ENCODE measurements at places on chromosomes 1 and 21.

- no peak for DNase-seq
Measured at GRCh38 chr1:178947677-178947981, 76.8 kb upstream of the ANGPTL1 start.

DNA sequence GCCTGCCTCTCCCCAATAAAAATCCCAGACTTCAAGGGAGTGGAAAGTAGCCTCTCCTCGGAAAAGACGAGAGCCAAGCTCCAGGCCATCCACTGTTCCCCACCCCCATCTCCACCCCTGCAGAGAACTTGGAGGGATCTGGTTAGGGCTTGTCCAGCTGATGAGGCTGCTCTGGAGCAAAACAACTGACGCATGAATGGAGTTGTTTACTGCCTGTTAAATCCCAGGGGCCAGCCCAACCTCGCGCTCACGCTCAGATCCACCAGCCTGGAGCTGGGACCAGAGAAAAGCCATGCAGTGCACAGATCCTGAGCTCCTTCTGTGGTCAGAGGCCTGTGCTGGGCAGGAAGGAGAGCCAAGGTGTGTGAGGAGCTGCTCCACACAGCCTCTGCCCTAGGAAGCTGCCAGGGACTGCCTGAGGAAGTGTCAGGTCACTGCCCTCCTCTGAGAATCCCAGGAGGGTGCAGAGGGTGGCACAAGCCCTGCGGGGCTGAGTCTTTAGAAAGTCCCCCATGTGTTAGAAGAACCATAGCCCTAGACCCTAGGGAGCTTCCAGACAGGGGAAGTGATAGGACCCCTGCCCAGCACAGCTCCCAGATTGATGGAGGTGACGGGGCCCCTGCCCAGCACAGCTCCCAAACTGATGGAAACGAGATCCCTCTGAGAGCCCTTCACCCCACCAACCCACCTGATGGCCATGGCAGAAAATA is 109.0 kb upstream of the IPO9 start:
- no peak for DNase-seq

DNA sequence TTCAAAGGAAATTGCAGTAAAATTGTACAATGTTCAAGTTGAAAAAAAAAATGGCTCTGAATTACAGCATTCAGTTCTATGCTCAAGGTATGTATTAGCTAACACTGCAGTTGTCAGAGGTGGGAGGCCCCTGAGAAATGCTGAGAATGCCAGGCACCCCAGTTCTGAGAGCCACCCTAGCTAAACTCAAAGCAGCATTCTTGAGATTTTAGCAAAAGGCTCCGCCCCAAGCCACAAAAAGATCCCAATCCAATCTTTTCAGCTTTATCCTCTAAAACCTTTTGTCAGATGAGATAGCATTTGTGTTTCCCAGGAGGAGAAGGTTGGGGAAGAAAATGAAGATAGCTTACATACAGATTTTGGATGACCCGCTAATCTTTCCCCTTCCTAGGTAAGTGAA is 68.8 kb downstream of the SMYD2 start:
- DNase-seq: no peak

DNA sequence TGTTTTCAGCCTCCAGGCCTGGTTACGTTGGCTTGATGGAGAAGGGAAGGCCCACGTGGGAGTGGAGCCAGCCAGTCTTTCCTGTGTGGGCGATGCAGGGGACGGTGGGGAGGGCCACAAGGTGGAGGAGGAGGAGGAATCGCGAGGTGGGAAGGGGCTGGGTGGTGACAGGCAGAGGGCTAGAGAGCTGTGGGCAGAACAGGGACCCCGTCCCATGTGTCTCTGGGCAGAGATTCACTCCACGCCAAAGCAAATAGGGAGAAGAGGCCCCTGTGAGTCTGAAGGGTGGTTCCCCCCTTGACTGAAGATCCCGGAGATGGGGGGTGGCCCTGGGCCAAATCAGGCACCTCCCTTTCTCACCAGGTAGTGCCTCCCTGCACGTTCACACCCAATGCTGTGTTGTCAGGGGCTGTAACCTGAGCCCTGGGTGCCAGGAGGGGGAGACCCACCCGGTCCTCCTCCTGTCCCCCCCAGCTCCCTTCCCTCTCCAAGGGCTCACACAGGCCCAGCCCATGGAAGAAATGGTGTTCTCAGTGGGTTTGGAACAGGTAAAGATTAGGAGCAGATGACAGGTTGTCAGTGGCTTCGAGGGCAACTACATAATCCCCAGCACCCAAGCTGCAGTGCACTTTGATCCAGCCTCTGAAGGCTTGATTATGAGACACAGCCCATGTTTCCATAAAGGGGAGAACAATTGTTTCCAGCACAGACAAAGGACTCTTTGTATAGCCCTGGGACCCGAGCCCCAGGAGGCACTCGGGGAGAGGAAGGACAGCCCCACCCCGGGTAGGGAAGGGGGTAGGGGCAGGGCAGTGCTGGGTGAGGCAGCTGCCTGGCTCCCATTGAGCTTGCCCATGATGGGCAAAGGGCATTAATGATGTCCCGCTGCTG is 37.7 kb upstream of the GPR37L1 start:
- no peak for DNase-seq

- no peak for DNase-seq
Measured at GRCh38 chr1:57063406-57064125, 97.8 kb upstream of the C8B start.

DNA sequence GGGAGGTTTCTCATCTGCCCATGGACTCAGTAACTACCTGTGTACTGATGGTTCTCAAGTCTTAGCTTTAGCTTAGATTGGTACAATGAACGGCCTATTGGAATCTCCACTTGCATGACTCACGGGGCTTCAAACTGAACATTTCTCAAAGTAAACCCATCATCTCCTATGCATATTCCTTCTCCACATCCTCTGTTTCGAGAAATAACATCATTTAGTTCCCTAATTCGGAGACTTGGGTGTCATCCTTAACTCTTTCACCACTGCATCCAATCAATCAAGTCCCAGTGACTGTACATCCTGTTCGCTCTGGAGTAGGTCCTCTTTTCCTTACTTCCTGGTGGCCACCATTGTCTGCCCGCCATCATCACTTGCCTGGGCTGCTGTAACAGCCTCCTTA is 55.8 kb downstream of the LGR6 start:
- DNase-seq: no peak

DNA sequence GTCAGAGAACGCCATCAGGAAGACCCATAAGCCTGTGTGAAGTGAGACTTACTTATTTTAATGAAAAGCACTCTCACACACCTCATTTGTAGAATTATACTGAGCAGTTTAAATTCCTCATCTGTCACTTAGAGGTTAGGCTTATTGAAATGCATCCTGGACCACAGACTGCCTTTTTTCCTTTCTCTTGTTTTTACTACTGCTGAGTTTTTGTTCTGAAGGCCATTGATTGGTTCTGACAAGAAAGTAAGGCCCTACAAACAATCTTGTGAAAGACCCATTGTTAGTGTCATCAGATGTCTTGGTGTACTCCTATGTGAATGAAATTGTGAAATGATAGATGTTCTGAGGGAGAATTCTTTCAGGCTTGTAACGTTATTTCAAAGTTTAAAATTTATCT is 1343.3 kb upstream of the ADGRL2 start:
- DNase-seq: no peak
